ENCODE measurements at places on chromosomes 11 and 22.

DNA sequence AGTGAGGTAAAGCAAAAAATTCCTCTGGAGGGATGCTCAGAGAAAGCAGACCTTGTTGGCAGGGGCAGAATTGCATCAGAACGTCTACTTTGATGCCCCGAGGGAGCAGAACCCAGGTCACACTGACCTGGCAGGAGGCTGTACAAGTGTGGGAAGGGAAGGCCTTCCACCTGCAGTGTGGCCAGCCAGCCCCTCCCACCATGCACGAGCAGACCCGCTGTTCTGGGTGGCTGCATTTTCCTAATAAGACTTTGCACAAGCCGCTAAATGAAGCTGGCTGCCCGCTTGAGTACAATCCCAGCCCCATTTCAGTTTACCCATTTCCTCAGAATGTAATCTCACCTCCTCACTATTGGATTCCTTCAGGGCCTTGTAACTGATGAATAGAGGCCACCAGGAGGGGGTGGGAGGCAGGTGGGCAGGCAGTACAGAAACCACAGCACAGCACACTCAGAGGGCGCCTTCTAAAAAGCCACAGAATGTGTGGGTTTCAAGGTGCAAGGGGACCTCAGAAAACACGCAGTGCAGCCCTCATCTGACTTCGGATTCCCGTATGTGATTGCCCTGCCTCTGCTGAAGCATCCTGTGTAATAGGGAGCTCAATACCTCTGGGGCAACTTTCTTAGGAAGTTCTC lies 316.6 kb downstream of the OPCML start:
- no peak for DNase-seq

DNA sequence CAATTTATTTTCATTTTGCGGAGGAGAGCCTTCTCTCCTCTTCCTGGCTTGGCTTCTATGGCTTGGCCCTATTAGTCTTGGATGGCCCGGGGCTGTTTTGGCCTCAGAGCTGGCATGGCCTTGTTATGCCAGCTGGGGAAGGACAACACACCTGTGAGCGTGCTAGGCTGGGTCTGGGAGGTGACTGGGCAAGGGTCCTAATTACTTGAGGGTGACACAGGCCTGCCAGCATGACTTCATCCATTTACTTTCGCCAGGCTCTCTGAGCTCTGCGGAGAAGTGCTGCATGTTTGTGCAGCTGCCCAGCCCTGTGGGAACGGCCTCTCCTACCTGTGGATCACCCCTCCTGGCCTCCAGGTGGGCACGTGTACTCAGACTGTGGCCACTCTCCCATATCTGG lies 153.6 kb downstream of the SNX19 start:
- DNase-seq: no peak

DNA sequence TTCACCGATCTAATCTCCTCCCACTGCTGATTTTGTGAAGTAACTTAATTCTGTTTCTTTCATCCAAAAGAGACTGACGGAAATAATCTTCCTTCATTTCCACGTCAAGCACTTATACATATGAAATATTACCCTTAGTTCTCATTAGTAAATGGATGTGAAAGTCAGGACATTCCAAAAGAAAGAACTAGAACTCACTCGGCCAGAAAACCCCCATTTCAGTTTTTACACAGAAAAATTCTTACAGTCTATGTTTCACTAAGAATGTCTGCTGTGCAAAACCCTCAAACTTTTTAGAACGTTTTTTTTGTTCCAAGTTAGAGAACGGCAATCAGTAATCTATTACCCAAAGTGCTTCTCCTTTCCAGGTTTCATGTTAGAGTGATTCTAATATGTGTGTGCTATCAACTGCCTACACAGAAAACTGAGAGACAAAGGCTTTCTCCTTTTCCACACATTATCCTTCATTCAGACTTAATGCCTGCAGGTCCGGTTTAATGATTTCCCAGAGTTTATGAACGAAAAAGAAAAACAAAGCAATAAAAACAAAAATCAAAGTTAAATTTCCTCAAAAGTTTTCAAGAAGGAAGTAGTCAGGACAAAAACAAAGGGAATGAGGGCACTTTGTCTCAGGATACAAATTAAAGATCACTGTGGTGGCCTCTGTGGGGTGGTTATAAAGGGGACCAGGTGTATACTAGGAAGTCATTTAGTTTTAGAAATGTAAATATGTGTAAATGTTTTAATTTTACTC lies 11.3 kb upstream of the SESN3 start:
- no peak for DNase-seq

DNA sequence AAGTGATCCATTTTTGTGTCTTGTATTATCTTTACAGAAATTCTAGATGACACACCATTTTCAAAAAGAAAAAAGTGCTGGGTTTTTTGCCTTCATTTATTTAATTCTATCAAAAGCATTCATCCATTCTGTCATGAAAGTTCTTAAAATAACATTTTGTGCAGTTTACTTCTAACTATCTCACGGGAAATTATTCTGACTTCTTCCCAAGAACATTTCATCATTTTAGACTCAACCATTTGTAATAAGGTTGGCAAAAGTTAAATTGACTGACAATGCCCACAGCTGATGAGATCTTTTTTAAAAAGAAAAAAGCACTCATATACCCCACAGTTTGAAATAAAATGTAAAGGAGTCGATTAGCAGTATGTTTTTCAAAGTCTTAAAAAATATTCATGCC lies 68.5 kb downstream of the SBF2 start:
- peak; percentile 41 for DNase-seq

DNA sequence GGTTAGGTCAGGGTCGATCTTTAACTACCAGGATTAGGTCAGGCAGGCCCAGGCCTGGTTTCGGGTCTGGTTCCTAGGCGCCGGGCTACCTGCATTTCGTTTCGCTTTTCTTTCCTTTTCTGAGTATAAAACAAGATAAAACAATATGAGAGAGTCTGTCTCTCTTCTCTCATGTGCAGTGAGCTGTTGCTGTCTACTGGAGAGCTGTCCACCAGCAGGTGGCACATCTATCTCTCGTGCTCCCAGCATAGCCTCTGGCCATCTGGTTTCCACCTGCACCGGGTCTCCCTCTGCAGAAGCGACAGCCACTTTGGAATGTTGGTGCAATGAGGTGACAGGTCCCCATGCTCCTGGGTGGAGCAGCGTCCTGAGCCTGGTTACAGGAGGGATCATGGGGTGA lies 27.6 kb downstream of the RIBC2 start:
- peak; percentile 66 for DNase-seq

DNA sequence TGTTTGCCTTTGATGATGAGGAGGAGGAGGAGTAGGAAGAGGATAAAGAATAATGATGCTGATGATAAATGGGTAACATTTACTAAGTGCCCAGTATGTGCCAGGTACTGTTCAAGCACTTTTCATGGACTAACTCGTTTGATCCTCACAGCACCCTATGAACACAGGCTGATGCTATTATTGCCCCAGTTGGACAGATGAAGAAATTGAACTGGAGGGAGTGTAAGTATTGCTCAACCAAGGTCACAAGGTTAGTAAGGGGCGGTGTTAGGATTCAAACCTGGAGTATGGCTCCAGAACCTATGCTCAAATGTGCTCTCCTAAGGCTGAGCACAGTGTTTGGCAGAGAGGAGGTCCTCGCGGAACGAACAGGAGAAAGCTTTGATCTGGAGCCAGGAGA lies 78.6 kb downstream of the SYN3 start:
- DNase-seq: no peak

- no peak for DNase-seq
These were observed 5.2 kb downstream of the APOBEC3B start for GRCh38 chr22:38987171-38987895.

DNA sequence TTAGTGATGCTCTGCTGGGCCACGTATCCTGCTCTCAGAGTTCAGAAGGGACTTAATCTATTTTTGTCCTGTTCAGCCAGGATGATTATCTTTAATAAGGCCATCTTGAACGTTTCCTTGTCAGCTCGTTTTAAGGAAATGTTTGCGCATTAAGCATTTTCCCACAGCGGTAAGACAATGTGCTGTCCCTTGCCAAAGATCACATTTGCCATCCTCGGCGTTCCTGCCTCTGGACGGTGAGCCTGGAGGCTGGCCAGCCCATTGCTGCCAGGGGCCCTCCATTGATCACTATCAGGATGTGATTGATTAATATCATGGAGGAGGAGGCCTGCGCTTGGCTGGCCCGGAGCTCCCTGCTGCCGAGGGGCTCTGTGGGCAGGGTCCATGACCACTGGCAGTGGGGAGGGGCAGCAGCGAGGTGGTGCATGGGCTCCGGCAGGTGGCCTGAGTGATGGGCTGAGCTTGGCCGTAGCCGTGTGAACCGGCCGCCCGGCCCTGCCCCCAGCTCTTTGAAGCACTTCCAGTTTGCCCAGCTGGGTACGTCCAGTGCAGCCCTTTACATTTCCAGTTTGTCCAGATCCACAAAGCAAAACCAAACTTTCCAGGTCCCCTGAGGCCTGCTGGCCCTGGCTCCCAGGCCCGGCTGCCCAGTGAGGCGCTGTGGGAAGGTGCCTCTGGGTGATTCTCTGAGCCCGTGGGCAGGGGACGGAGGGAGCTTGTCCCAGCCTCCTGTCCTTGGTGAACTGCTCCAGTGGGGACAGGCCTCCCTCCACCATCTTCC lies 49.5 kb upstream of the SMIM38 start:
- DNase-seq: no peak

All from cardiac fibroblast (primary cell).